Stimulated activated CD4-positive, alpha-beta T cell treated with anti-CD3 and anti-CD28 coated beads, Interleukin-12 subunit alpha, Interleukin-12 subunit beta, amount 100 ng/mL, for 4 hours (primary cell): ENCODE measurements at places on chromosomes 11 and 22.

DNA sequence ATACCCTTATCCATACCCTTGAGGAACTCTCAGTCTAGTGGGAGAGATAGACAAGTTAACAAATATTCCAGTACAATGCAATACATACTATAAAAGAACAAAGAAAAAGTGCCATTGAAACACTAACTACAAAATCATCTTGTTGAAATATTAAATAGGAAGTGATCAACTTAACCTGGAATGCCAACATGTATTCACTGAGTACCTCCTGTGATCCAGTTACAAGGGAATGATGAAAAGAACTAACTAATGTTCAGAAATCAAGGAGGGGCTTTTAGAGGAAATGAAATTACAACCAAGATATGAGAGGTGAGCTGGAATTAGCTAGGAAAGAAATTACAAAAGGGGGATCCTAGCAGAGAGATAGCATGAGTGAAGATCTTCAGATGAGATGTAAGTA is 6.2 kb upstream of the FIBIN start:
- no peak for DNase-seq

DNA sequence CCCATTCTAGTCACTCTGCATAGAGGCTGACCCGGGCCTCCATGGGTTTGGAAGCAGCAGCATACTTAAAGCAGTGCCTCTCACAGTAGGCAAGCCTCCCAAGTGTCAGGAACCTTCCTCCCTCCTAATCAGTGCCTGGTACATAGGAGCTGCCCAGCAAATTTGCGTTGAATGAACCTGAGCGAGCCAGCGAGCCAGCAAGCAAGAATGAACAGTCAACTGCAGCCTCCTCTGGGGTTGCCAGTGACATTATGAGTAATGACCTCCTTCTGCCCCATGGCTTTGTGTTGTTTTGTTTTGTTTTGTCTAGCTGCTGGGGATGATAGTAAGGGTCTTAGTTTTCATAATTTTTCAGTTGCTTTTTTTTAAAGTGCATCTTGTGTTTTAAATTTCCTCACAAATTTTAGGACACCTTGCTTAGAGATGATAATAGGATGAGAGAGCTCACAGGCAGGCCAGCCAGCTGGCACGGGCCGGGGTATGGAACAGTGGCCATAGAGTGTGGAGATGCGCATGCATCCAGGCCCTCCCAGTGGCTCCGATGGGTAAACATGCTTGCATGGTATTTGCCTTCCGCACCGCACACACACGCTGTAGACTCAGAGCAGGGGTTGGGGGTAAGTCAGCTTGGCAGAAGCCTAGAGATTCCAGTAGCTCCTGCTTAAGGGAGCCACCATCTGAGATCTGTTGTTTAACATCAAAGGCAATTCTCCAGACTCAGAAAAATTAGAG is 36.1 kb downstream of the TTC12 start:
- DNase-seq = no peak

GRCh38 chr22:47933891-47934290 is 1171.4 kb downstream of the TBC1D22A start:
- no peak for DNase-seq

DNA sequence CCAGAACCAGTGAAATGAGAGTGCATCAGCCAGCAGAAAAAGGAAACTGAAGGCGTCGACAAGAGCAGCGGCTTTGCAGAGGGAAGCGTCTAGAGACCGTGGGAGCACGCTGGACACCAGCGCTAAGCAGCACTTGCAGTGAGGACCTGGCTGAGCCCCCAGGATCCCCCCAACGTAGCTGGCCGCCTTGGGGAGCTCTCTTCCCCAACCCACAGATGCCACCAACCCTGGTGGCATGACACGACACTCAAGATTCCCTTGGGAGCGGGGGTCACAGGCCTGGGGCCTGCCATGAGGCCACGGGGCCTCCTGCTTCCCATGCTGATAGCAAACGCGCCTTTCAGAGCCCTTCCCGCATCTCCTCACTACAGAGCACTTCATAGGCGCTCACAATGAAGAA is 13.4 kb upstream of the TESMIN start:
- DNase-seq = no peak
